ENCODE measurements at places on chromosomes 4 and X. TPM values are rescaled to one million over a fixed set of nuclear protein-coding genes. Genes with fewer than 3 reads are reported as not detected.
A peak's percentile ranks its signal among the peaks of the same experiment; 100 is the strongest.

- DNase-seq, result no peak
Measured at GRCh38 chrX:18377796-18378195, 23.3 kb upstream of the SCML2 start.

GRCh38 chr4:30005995-30006394 lies 714.2 kb upstream of the PCDH7 start:
- no peak for DNase-seq

- no peak for DNase-seq
Measured at GRCh38 chrX:65589304-65589703, 54.7 kb upstream of the LAS1L start.

GRCh38 chr4:25621027-25621930 lies 34.4 kb upstream of the SLC34A2 start:
- no peak for DNase-seq

- no peak for DNase-seq
Measured at GRCh38 chr4:137471895-137472294, 60.4 kb downstream of the PCDH18 start.

DNA sequence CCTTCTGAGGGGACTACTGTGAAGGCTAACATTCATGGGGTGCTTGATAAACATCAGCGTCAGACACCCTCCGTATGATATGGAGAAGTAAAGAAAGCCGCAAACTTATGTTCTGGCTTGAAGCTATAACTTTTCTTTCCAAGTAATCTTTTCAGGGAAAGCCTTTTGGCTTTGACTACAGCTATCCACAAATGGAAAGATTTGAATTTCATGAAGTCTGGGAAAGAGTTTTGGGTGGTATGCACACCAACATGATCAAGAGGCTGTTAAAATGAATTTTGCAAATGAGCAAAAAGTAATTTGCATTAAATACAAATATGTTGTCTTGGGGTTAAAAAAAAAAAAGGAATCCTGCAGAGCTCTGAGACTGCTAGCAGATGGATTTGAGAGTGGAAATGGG lies 114.8 kb upstream of the LIMCH1 start:
- no peak for DNase-seq

DNA sequence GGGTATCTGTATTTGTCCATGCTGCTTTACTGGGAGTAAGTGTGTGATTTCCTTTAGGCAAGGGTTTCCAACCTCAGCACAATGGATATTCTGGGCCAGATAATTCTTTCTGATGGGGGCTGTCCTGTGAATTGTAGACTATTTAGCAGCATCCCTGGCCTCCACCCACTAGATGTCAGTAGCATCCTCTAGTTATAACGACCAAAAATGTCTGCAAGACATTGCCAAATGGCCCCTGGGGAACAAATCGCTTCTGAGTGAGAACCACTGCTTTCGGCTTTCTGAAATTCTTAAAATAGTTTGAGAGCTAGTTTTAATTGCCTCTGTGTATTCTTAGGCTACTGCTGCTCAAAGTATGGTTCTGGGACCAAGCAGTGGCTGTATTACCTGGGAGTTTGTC lies 81.2 kb upstream of the GPM6B start:
- no peak for DNase-seq

The CTPS2 gene
- total RNA-seq, result 5.7 TPM

The MTNR1A gene
- not detected for total RNA-seq

DNA sequence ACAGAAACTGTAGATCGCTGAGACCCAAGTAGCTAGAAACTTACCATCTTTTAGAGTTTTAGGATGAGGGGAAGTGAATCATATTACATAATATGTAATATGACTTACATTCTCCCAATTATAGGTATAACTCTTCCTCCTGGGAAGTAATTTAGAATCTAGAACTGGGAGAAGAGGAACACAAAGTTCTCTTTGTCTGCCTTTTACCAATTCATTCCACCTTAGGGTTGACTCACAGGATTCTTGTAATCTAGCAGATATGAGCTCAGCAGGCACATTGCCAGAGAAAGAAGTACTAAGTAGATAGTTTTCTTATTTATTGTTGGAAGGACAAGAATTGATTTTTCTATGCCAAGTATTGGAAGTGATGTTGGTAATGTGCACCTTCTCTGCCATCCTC lies 58.0 kb upstream of the CCSER1 start:
- no peak for DNase-seq

The PARM1 gene
- not detected for total RNA-seq

DNA sequence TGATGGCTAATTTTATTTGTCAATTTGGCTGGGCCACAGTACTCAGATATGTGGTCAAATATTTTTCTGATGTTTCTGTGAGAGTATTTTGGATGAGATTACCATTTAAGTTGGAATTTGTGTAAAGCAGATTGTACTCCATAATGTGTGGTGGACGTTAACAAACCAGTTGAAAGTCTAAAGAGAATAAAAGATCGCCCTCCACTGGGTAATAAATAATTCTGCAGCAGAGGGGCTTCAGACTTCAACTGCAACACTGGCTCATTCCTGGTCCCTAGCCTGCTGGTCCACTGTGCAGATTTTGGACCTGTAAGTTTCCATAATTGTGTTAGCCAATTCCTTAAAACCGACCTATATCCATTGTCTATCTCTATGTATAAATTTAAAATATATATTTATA lies 540.3 kb downstream of the PCDH18 start:
- DNase-seq, result no peak

The PAGE2 gene
- total RNA-seq, result not detected

The LONRF3 gene
- 1.3 TPM for total RNA-seq

The SHROOM3 gene
- not detected for total RNA-seq

- DNase-seq, result peak; percentile 23
Measured at GRCh38 chr4:76377911-76378310, 43.0 kb downstream of the CCDC158 start.

The FHIP1A gene
- total RNA-seq, result 0.15 TPM

- DNase-seq, result no peak
Measured at GRCh38 chr4:8705161-8706145, 112.9 kb downstream of the CPZ start.

The MFSD8 gene
- total RNA-seq, result 17.8 TPM

DNA sequence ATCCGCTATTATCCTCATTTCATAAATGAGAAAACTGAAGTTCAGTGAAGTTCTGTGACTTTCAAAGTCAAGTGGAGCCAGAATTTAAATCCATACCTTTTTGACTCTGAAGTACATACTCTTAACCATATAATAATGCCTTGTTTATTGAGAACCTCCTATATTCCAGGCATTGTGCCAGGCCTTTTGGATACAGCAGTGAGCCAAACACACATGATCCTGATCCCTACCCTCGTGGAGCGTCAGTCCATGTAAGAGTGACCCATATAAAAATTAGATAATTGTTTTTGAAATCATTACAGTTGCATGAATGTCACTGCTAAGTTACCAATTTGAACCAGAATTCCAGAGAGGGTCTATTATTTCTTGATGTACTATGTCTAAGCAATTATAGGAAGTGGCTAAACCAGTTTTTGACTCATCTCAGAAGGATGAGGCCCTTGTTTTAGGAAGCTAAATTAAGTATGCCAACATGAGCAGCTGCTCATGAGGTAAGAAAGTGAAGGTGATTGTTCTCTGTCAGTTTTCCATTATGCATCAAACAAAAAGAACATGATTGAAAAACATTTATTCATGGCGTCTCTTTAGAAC lies 289.5 kb downstream of the GLUD2 start:
- DNase-seq, result no peak

DNA sequence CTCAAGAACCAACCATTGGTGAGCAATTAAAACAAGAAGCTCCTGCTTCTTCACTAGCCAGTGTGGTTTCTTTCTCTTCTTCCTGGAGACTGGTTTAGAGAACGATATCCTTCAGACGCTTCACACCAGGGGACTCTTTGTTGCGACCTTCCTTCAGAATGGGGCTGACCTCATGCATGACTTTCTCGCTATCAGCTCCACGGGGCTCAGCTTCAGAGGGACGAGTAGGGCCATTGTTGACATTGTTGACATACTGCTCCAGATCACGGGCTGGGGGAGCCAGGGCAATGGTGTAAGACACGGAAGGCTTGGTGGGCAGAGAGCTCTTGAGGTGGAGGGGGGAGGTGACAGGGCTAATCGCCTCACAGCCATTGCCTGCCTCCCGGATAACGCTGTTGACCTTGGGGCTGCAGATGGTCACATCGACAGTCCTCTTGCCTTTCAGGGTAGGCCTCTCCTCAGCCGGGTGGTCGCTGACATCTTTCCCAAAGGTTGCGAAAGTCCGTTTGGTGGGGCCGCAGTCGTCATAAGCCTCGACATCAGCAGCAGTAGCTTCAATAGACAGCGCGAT lies 113.8 kb downstream of the PCDH19 start:
- DNase-seq, result no peak

DNA sequence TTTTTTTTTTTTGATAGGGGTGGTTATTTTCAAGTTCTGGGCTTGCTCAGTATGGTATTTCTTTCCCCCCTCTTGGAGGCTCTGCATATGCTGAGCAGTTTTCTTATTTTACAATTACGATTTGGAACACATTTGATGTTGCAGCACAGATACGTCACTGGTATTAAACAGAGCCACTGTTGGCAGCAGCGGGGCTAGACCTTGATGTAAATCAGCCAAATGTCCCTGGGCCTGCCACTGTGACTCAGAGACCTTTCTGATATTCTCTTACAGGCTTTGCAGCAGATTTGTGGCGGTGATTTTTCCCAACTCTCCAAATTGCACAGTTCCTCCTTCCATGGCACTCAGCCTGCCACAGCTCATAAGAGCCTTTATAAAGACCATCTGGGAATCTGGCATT lies 81.1 kb downstream of the VMA21 start:
- no peak for DNase-seq

- no peak for DNase-seq
Measured at GRCh38 chr4:72604324-72604723, 35.3 kb upstream of the ADAMTS3 start.

The WDFY3 gene
- total RNA-seq, result 0.85 TPM

The UGT2B10 gene
- total RNA-seq, result not detected

The FMR1NB gene
- not detected for total RNA-seq
